ENCODE measurements at places on chromosomes 16 and 17. TPM values are rescaled to one million over a fixed set of nuclear protein-coding genes. Genes with fewer than 3 reads are reported as not detected.

The CA4 gene
- total RNA-seq = not detected

The MLYCD gene
- 4.5 TPM for total RNA-seq

The SDK2 gene
- 0.28 TPM for total RNA-seq

The TNFSF12 gene
- total RNA-seq = 3.6 TPM

The ABCC11 gene
- 0.38 TPM for total RNA-seq

The CCL8 gene
- total RNA-seq = not detected

The MYH8 gene
- not detected for total RNA-seq

The PRKAR1A gene
- 370 TPM for total RNA-seq

The IGF2BP1 gene
- total RNA-seq = 0.85 TPM
